ENCODE measurements at places on chromosomes 2 and 18.

DNA sequence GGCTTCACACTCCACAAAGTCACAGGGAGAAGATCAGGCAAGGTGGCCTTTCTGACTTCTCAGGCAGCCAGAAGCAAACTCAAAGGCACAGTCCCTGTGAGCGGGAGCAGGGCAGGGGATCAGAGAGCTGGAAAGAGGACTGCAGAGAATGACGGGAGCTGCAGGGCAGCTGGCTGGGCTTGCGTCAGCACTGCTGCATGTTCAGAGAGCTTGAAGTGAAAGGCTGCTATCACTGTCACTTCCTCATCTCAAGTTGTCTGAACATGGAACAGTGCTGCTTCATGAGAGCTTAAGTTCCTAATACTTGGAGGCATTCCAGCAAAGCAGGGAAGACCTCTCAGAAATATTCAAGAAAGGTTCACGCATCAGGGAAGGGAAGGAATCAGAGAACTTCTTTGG lies 20.4 kb downstream of the TGFBRAP1 start:
- DNase-seq: no peak

GRCh38 chr2:161825429-161825828 lies 201.2 kb downstream of the SLC4A10 start:
- no peak for DNase-seq

- DNase-seq: peak; percentile 83
Observed at GRCh38 chr2:219247678-219248642, 2.7 kb downstream of the STK16 start.

DNA sequence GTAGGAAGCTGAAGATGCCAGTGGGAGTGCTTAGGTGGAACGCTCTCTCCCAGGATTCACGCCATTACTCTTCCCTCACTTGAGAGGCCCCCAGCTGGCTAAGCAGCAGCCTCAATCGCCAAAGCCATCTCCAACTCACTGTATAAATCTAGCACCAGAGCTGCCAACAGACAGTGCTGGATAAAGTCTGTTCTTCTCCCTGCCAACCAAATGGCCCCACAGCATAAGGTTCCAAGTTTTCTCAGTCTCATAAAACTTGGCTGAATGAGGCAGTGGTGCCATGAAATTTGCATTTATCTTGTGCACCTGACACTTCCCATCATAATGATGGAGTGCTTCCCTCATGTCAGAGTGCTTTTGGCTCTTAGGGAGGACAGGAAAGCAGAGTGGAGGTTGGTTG lies 428.2 kb upstream of the ETAA1 start:
- DNase-seq: no peak

DNA sequence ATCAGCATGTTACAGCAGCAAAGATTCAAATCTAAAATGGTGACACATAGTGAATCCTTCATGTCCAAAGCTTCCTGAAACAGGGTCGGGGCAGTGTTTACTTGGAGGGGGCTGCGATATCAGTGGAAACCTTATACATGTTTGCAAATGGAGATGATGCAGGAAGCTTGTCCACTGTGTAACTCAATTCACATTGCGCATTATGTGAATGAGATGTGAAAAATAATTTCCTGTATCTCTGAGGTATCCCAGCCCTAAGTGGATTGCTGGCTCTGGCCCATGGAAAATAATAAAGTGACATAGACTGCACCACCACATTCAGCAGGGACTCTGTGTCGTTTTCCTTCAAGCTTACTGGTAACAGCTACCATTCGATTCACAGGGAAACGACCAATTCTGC lies 505.5 kb downstream of the GALR1 start:
- DNase-seq: no peak

- DNase-seq: peak; percentile 84
Observed at GRCh38 chr18:12904012-12904516, 20.0 kb upstream of the PTPN2 start.

DNA sequence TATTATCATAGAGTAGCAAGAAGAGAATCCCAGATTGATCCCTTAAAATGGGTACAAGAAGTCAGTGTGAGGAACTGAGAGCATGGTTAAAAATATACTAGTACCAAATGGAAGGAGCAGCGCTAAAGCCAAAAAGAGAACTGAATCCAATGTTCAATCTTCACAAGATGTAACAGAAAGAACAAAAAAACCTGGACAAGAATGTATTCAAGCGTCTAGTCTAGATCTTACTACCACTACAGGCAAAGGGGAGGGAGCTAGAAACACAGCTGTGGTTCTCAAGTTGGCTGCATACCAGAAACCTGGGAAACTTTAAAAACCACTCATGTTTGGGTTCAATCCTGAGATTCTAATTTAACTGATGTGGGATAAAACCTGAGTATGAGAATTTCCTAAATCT lies 57.5 kb downstream of the PIAS2 start:
- DNase-seq: no peak

DNA sequence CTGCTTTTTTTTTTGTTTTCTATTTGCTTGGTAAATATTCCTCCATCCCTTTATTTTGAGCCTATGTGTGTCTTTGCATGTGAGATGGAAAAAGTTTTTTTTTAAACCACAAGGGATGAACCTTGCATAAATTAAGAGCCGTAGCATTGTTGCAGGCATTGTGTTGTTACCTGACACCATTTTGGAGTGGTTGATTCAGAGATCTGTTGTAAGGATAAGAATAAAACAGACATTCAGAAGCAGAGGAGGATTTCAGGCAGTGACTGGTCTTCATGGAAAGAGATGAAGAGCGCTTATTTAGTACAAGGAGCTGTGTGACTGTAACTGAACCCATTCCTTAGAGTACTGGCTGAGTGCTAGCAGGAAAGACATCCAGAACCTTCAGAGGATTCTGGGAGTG lies 101.2 kb downstream of the LTBP1 start:
- no peak for DNase-seq

DNA sequence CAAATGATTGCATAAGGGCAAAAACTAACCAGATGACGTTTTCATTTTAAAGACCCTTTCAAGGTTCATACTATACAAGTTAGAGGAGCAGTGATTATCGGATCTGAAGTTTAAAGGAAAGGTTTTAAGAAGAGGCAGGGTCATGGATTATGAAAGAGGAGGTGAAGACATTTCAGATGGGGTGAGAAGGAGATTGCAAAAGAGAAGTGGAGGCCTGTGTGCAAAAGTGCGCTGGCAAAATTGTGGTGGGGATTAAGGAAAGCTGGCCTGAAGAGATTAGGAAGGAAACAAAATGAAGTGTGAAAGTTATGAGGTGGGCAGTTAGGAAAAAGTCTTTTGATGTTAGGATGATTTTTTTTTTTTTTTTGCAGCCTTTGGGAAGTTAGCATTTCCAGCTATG lies 935.7 kb upstream of the FAM98A start:
- no peak for DNase-seq

- no peak for DNase-seq
Observed at GRCh38 chr2:156486147-156486546, 50.0 kb downstream of the GPD2 start.

DNA sequence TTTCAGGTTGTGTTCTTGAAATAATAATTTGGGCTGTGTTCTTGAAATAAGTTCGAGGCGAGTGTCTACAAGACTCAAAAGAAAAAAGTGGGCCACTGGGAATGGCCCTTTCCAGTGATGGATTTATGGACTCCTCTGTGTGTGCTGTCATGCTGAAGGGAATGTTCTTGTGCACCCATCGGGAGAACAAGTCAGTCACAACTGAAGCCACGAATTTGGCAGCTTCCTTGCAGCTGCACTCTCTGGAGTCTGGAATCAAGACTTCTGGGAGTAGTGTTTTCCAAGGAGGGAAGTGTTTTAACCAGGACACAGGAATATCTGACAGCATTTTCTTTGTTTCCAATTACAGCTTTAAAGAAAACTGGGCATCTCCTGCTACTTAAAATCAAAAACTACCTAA lies 620 bp downstream of the SLC14A1 start:
- no peak for DNase-seq

DNA sequence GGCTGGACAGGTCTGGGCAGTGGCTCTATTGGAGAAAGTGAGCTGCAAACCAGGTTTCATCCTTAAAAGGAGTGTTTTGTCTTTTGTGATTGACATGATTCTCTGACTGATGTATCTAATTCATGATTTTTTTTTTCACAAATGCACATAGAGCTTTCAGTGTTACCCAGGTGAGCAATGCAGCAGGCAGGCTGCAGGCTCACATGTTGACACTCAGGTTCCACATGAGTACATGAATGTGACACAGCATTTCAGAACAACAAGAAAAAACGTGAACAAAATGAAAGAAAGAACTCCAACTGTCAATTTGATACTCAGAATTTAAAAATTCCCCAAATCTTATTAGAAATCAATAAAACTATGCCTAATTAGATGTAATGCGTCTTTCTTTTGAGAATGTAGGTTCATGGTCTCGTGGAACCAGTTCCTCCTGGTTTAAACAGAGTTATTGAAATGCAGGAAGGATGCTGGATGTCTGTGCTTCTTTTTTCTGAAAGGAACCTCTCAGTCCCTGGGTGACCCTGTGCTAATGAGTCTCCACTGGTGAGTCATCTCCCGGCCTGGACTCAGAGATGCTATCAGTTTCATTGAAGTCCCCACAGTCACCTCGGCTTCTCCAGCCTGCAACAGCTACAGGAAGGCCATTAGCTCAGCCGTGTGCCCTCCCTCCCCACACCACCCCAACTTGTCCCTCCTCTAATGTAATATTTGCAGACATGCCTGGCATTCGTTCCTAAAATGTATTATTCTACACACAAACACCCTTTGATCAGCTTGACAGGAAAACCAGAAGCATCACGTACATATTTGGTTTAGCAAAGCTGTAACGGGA lies 430.4 kb downstream of the LPIN1 start:
- peak; percentile 58 for DNase-seq

DNA sequence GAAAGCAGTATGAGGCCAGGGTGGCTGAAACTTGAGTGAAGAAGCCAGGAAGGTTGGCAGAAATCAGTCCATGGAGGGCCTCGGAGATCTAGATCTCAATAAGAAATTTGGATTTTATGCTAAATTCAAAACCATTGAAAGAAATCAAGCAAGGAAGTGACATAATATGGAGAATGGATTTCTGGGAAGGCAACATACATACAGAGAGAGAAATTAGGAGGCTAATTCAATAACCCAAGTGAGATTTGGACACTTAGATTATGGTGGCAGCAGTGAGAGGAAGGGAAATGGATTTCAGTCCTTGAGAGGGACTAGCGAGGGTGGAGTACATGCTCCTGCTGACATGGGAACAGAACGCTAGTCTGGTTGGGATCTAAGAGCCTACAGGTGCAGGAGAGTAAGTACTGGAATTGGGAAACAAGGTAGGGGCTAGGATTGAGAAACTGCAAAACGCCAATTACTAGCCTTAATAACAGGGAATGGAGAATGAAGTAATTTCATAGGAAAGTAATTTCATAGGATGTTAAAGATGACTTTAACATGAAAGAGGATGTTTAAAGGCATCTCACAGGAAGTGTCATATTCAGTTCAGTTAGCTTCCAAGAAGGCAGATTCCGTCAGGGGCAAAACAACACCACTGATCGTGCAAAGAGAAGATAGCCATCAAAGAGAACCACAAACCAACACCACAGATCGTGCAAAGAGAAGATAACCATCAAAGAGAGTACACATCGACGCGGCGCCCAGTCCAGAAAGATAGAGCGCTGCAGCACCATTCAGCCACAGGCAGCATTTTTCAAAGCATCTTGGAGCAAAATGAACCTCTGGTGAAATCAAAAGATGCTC lies 27.2 kb downstream of the CDKL4 start:
- DNase-seq: peak; percentile 96

DNA sequence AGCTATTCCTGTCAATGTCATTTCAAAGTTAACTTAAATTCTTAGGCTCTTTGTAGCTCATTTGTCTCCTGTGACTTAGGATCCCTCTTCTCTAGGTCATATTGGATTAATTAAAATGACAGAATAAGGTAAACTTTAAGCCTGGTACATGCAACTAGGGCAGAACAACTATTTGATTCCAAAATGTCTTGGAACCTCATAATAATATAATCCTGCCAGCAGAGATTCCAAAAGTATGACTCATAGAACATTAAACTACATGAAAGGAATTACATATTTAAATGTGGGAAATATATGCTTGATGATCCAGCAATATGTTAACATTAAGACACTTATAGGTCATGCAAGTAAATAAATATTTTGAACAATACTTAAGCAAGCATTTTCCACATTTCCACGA lies 63.3 kb downstream of the COL3A1 start:
- no peak for DNase-seq

DNA sequence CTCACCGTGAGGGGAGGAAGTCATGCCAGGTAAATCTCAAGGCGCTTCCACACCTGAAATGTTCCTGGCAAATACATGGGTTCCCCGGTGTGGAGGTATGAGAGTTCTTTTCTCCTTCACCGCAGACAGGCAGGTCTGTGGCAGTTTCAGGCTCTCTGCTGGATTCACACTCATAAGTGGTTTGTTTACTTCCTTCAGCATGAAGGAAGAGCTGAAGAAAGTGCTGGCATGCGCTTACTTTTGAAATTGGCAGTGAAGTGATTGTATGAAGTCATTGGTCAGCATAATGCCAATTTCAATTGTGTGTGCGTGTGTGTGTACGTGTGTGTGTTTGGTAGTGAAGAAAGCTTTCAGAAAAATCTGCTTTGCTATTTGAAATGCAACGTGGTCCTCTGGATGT lies 43.4 kb downstream of the RNF144A start:
- DNase-seq: peak; percentile 21

DNA sequence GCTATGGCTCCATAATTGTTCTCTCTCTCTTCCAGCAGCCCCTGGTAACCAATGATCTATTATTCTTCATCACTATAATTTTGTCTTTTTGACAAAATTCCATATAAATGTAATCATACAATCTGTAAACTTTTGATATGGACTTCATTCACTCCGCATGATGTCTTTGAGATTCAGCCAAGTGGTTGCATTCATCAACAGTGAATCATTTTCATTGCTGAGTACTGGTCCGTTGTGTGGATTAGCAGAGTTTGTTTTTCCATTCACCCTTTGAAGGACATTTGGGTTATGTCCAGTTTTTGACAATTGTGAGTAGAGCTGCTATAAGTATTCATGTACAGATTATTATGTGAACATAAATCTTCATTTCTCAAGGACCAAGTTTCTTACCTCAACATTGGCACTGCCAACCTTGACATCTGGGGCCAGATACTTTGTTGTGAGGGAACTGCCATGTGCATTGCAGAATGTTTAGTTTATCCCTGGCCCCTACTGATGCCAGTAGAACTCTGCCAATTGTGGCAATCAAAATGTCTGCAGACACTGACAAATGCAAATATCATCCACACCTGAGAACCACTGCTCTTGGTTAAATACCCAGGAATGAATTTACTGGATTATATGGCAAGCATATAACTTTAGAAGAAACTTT lies 48.4 kb upstream of the BCL2L11 start:
- DNase-seq: no peak

GRCh38 chr2:42169874-42170521 lies 845 bp downstream of the EML4 start:
- DNase-seq: peak; percentile 37

- no peak for DNase-seq
Observed at GRCh38 chr18:12401881-12402280, 5.8 kb upstream of the PRELID3A start.

GRCh38 chr2:79862756-79863155 lies 349.9 kb downstream of the CTNNA2 start:
- DNase-seq: no peak

DNA sequence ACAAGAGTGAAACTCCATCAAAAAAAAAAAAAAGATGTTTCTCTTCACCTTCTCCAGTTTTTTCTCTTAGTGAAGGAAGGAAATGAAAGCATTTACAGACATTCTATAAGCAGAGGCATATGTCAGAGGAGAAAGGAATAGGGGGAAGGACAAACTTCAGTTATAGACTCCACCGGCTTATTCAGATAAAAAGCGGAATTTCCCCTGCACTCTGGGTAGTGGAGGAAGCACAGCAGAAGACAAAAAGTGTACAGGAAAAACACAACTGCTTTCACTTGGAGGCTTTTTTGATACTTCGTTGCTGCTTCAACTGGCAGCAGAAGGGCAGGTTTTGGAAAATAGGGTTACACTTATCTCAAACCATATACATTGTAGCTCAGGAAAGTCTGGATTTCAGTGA lies 3.2 kb upstream of the MGAT4A start:
- no peak for DNase-seq

All from activated CD8-positive, alpha-beta T cell treated with anti-CD3 and anti-CD28 coated beads, Interleukin-2, amount 10 ng/mL, durations not matched to agents 7 days and 5 days (primary cell).